ENCODE measurements at places on chromosomes 6 and 20. TPM values are rescaled to one million over a fixed set of nuclear protein-coding genes. Genes with fewer than 3 reads are reported as not detected.

NRSN1 gene
- total RNA-seq = not detected

CDSN gene
- total RNA-seq = not detected

KCNK5 gene
- total RNA-seq = 10.0 TPM

GRCh38 chr20:6941571-6941970 is 174.1 kb downstream of the BMP2 start:
- no peak overlapping the region for H3K27ac ChIP-seq
- no peaks in the 10 kb centered on the region for H3K4me1 ChIP-seq
- H3K27me3 ChIP-seq = no peaks in the 10 kb centered on the region
- no peak for DNase-seq
- no peak overlapping the region for H3K4me3 ChIP-seq

GRCh38 chr6:71209626-71210025 is 79.0 kb upstream of the OGFRL1 start:
- no peak overlapping the region for H3K27ac ChIP-seq
- no peak overlapping the region for H3K4me3 ChIP-seq
- no peaks in the 10 kb centered on the region for H3K36me3 ChIP-seq
- no peaks in the 10 kb centered on the region for H3K27me3 ChIP-seq
- no peak for DNase-seq

DNA sequence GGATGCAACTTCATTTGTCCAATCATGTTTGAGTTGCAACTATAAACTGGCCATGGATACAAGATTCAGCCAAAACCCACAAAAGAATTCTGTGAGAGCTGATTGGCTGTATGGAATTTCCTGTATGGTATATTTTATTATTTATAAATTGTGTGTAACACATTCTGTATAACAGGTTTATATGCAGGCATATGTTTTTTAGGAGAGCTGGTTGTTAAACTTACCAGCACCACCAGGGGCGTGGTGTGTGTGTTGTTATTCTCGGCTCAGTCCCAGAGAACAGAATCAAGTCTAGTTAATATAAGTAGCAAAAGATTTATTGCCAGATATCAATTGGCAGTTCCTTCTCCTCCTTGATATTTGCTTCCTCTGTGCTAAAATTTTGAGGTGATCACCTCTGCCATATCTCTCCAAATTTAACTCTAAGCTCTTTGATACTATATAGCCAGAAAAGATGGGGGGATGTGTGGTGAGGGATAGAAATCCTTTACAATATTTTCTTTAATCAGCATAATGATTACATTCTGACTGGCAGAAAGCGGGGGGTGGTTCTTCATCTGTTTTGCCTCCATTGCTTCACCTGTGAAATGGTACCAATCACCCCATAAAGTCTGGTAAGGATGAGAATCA is 22.9 kb downstream of the CNBD2 start:
- no peaks in the 10 kb centered on the region for H3K36me3 ChIP-seq
- H3K4me1 ChIP-seq = peaks cover 3% of the 10 kb centered on the region
- H3K27me3 ChIP-seq = no peaks in the 10 kb centered on the region
- no peak overlapping the region for H3K4me3 ChIP-seq
- no peak for DNase-seq
- no peak overlapping the region for H3K27ac ChIP-seq

- H3K4me3 ChIP-seq = peak overlapping the region; percentile 62
- H3K27ac ChIP-seq = peak overlapping the region; percentile 89
- no peaks in the 10 kb centered on the region for H3K36me3 ChIP-seq
Measured at GRCh38 chr6:131136021-131136786, 937 bp downstream of the AKAP7 start.

DNA sequence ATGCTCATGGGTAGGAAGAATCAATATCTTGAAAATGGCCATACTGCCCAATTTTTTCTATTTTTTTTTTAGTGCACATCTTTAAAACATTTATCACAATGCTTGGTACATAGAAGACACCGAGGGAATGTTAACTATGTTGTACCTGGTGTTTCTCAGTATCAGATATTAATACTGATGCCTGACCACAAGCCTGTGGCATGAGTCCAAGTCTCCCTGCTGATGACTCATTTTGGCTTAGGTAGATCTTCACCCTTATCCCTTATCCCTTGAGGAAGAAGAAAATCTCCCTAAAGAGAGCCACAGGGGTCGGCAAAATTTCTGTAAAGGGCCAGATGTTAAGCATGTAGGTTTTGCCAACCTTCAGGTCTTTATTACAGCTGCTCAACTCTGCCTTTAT is 14.5 kb downstream of the CD109 start:
- H3K4me1 ChIP-seq = peaks cover 6% of the 10 kb centered on the region
- no peaks in the 10 kb centered on the region for H3K36me3 ChIP-seq
- DNase-seq = no peak
- H3K4me3 ChIP-seq = no peak overlapping the region
- no peaks in the 10 kb centered on the region for H3K27me3 ChIP-seq

- H3K36me3 ChIP-seq = no peaks in the 10 kb centered on the region
- H3K4me3 ChIP-seq = no peak overlapping the region
- no peaks in the 10 kb centered on the region for H3K27me3 ChIP-seq
- no peak overlapping the region for H3K27ac ChIP-seq
- no peak for DNase-seq
Measured at GRCh38 chr6:162962093-162962492, 234.3 kb downstream of the PACRG start.

DNA sequence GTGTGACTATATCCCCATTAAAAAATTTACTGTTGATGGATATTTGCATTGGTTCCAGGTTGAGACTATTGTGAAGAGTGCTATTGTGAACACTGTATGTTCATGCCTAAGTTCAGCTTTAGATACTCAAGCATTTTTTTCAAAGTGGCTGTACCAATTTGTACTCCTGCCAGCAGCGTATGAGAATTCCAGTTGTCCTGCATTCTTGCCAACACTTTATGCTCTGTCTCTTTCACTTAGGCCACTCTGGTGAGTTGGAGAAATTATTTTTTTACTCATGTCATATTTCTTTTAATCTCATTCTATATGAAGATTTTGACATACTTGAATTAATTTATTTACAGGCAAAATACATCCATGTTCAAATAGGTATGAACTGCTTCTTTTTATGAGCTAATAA is 76.2 kb downstream of the JAG1 start:
- H3K4me3 ChIP-seq = no peak overlapping the region
- H3K27ac ChIP-seq = no peak overlapping the region
- no peaks in the 10 kb centered on the region for H3K36me3 ChIP-seq
- no peaks in the 10 kb centered on the region for H3K27me3 ChIP-seq
- no peaks in the 10 kb centered on the region for H3K4me1 ChIP-seq
